Effector CD8-positive, alpha-beta T cell (primary cell): ENCODE measurements at places on chromosomes 12 and 14.

DNA sequence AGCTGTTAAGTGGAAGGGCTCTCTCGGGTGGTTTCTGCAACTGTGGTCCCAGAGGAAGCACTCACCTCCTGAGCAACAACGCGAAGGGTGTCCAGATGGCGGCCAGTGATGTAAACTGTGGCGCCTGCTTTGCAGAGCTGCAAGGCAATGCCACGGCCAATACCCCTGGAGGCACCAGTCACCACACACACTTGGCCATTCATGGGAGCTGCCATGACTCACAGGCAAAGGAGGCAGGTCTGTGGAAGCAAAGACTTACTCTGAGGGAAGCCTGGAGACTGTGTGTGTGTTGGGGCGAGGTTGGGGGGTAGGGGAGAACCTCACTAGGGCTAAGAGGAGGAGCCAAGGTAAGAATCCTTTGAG is 707 bp downstream of the DHRS1 start:
- no peak for DNase-seq

DNA sequence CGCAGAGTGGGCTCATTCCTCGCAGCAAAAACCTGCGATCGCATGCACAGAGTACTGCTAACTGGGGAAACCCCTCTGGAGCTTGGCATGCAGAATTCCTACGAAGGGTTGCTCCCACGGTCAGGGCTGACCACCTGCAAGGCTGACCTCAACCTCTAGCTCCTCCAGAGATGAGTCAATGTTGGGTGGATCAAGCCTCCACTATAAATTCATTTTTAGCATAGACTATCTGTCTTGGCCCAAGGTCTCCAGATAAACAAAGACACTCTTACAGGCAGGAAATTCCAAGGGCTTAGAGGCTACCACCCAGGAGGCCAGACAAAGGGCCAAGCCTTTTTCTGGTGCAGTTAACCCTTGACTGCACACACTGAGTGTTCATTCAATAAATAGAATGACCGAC is 296.5 kb downstream of the TMEM132D start:
- DNase-seq, result no peak

DNA sequence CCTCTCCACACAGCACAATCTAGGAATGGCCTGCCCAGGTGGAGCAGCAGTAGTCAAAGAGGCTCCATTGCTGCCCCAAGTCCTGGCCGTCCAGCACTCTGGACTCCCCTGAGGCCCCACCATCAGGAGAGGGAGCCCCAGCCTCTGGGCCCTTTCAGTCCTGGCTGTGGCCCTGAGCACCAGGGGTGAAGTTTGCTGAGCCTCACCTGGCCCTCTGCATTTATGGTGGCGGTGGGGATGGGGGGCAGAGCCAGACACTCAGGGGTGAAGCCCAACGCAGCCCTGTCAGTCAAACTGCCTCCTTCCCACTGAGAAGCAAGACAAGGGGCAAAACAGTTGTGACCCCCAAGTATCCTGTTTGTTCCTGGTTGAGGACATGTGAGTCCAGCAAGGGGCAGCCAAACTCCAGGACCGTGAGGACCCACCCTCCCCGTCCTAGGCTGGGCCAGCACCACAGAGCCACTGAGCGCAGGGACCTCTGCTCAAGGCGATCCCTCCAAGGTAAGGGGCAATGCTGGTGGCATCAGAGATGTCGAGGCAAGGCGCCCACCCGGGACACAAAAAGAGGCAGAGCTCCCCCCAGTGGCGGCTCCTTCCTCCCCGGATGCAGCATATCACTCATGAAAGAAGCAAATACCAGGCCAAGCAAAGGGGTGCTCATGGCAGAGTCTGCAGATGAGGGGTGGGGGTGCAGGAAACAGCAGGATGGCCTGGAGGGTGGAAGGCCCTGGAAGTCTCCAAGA is 4.8 kb upstream of the AMN start:
- peak; percentile 43 for DNase-seq

DNA sequence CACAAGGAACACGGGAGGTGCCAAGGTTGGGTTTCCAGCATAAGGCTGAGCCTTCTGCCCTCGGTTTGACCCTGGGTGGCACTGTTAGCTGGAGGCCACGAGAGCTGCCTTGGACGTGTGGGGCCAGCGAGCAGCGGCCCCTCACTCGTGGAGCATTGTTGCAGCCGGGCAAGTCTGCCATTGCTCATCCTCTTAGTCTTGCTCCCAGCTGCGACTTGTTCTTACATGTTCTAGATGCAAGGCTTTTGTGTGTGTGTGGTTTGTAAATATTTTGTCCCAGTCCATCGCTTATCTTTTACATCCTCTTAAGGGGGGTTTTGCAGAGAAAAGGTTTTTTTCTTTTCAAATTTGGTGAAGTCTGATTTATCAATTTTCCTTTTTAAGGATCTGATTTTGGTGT is 21.1 kb upstream of the C1S start:
- DNase-seq, result no peak

DNA sequence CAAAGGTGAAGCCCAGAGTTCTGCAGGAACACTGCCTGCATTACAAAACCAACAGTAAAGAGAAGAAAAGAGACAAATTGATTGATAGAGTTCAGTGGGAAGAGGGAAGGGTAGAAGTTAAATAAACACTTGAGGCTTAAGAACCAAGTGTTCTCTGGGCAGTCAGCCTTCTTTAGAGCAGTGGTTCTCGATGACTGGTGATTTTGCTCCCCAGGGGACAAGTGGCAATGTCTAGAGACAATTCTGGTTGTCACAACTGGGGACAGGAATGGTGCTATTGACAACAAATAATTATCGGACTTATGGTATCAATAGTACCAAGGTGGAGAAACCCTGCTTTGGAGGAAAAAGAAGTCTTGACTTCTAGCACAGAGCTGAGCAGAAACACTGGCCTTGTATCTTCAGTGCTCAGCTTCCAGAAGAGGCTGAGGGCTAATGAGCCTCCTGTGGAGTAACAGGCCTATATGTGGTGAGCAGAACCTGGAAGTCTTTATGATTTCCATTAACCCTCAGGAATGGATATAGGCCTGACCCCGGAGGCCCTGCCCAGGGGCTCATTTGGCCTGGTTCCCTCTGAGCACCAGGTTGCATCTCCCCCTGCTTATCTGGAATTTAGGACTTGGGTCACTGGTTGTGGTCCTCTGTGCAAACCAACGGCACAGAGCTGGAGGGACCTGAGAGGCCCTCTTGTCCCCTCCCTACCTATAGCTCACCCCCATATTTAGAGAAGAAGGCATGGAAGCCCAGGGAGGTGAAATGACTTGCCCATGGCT is 204.6 kb upstream of the PWP1 start:
- DNase-seq, result no peak

- no peak for DNase-seq
These were observed 35.4 kb upstream of the RNASE3 start for GRCh38 chr14:20855652-20856291.

- no peak for DNase-seq
These were observed 6.8 kb downstream of the PLEKHG3 start for GRCh38 chr14:64711039-64711438.

GRCh38 chr12:6345319-6346091 is 3.6 kb upstream of the TNFRSF1A start:
- DNase-seq, result no peak

GRCh38 chr14:95897280-95897679 is 20.6 kb downstream of the TUNAR start:
- DNase-seq, result no peak

GRCh38 chr14:85471156-85471555 is 58.8 kb upstream of the FLRT2 start:
- no peak for DNase-seq
